ENCODE measurements at places on chromosomes 6 and 20. TPM values are rescaled to one million over a fixed set of nuclear protein-coding genes. Genes with fewer than 3 reads are reported as not detected.

- no peaks in the 10 kb centered on the region for H3K4me1 ChIP-seq
- H3K27me3 ChIP-seq: peaks cover 84% of the 10 kb centered on the region
- no peak overlapping the region for H3K27ac ChIP-seq
- H3K36me3 ChIP-seq: no peaks in the 10 kb centered on the region
These were observed 44.9 kb upstream of the RFPL4B start for GRCh38 chr6:112302142-112302705.

DNA sequence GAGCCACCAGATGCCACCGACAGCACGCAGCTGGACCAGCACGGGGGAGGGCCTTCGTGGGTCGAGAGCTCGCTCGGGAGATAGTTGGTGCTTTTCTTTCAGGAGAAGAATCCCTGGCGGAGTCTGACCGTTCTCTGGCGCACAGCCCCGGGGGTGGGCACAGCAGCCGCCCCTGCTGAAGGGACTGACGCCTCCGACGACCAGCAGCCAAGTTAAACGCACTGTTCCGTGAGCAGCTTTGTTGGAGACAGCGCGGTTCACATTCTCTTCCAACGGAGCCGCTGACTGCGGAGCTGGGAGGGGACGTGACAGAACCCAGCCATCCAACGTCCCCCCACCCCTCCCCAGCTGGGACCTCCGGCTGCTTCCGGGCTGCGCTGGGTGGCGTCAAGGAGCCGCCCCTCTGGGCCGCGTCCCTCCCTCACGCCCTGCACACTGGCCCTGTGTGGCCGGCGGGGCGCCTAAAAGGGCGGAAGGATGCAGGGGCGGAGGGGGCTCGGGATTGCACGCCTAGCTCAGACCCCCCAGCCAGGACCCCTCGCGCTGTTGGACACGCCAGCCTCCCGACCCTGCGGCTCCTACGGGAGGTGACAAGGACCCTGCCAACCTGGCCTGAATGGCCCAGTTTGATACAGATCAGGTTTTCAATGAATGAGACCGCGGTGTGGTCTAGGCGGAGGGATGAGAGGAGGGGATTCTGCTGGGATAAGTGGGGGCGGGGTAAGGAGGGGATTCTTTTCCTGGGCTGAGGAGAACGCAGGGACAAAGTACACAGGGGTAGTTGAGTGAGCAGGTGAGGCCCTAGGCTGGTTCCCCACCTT lies 36.4 kb upstream of the KHDC1 start:
- H3K36me3 ChIP-seq: peaks cover 41% of the 10 kb centered on the region
- no peak overlapping the region for H3K27ac ChIP-seq
- no peak for DNase-seq

GRCh38 chr20:49519777-49520359 lies 37.4 kb upstream of the KCNB1 start:
- H3K4me1 ChIP-seq: peaks cover 7% of the 10 kb centered on the region
- H3K36me3 ChIP-seq: peaks cover 15% of the 10 kb centered on the region
- H3K27me3 ChIP-seq: peaks cover 14% of the 10 kb centered on the region
- DNase-seq: no peak
- no peak overlapping the region for H3K4me3 ChIP-seq
- H3K27ac ChIP-seq: no peak overlapping the region

DNA sequence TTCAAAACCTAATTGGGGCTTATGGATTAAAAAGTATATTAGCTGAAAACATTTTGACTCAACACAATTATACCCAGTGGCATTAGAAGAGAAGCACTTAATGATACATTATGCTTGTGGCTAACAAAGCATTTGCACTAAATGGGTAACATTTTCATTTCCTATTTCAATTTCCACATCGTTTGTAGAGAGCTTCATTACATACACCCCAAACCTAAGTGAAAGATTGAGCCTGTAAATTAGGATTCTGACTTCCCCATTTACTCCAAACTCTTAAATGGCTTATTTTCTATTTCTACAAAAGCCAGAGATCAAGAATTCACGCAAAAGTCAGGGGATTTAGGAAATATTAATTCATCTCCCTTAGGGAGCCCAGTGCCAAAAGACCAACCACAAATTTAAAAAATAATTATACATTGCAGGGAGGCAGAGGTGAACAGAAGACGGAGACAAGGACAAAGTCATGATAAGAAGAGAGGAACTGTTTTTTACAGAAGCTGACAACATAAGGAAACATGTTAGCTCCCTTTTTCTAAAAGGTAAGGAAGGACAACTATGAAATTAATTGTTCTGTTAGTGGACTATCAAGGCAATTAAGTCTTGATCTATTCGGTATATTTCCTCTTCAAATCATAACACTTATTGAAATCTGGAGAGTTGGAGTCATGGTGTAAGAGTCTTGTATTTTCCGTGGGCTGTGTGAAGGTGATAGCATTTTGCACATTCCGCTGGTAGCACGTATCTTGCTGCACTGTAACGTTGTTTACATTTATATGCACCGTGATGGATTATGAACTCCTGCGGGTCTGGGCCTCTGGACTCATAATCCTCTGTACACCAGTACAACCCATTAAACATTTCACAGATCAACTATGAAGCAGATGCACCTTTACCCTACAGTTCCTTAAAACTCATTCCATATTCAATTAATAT lies 24.8 kb upstream of the EZR start:
- no peaks in the 10 kb centered on the region for H3K36me3 ChIP-seq
- H3K4me3 ChIP-seq: no peak overlapping the region
- DNase-seq: no peak
- peaks cover 4% of the 10 kb centered on the region for H3K27me3 ChIP-seq
- peaks cover 2% of the 10 kb centered on the region for H3K4me1 ChIP-seq
- H3K27ac ChIP-seq: no peak overlapping the region

DNA sequence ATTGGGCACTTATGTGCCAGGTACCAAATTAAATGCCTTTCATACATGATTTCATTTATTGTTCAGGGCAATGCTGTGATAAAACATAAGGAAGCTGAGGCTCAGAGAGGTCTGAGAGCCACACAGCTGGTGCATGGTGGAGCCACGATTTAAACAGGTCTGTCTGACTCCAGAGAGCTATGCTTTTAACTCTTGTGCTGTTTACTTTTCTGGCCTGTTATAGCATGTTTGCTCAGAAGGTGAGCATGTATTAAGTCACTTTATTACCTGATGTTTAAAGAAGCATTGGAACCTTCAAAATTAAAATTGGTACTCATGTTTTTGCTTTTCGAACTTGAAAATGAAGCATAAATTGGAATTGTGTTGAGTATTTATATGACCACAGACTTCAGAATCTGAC lies 26.8 kb downstream of the MCM8 start:
- DNase-seq: no peak
- peaks cover 44% of the 10 kb centered on the region for H3K36me3 ChIP-seq
- no peaks in the 10 kb centered on the region for H3K4me1 ChIP-seq
- no peak overlapping the region for H3K27ac ChIP-seq
- H3K27me3 ChIP-seq: no peaks in the 10 kb centered on the region
- H3K4me3 ChIP-seq: no peak overlapping the region

DNA sequence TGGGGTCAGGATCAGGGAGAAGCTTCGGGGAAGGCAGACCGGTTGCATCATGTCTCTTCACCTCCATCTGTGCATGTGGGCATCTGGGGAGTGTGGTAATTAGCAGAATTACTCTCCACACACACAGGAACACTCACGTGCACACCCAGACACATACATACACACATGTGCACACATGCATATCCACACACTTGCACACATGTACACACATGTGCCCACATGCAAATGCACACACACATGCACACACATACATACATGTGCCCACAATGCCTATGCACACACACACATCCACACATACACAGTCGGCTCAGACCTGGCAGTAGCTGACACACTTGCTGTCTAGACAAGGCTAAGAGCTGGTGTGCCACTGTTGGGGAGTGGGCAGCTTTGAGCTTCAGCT lies 212.3 kb upstream of the PMEPA1 start:
- H3K36me3 ChIP-seq: no peaks in the 10 kb centered on the region
- H3K4me1 ChIP-seq: no peaks in the 10 kb centered on the region
- H3K27ac ChIP-seq: no peak overlapping the region
- H3K27me3 ChIP-seq: no peaks in the 10 kb centered on the region

RBM24 gene
- total RNA-seq: not detected

TMC2 gene
- not detected for total RNA-seq

ZFP57 gene
- total RNA-seq: 16.1 TPM

STX11 gene
- 29.0 TPM for total RNA-seq

MEA1 gene
- 61.8 TPM for total RNA-seq

All from activated CD8-positive, alpha-beta memory T cell treated with anti-CD3 and anti-CD28 coated beads, Interleukin-2, amount 10 ng/mL, durations not matched to agents 7 days and 5 days (primary cell).